ENCODE measurements at places on chromosomes 2 and 18.

DNA sequence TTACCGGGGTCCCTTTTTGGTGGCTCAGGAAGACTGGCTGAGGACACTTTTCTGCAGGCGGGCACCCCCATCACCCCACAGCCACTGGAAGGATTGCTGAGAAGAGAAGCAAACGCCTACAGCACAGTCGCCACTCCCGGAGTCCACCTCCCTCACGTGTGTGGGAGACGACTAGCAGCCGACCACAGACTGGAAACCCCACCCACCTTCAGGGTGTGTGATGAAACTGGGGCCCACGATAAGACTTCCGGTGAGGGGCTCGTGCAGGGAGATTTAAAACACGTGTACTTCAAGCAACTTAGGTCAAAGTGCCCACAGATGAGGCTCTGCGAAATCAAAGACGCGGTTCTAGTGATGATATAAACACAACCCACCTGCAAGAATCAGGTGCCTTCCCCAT, 26.3 kb downstream of the MBP start:
- DNase-seq = peak; percentile 84

DNA sequence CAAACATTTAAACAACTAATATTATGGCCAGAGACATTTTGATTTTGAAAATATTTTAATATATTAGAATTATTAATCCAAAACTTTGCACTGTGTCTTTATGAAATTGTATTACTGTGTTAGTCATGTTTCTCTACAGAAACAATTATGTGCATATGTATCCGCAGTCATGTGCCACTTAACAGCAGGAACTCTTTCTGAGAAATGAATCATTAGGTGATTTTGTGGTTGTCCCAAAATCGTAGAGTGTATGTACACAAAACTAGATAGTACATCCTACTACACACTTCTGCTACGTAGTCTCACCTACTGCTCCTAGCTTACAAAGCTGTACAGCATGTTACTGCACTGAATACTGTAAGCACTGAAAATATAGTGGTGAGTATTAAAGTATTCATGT, 479.2 kb upstream of the DSEL start:
- DNase-seq = no peak

DNA sequence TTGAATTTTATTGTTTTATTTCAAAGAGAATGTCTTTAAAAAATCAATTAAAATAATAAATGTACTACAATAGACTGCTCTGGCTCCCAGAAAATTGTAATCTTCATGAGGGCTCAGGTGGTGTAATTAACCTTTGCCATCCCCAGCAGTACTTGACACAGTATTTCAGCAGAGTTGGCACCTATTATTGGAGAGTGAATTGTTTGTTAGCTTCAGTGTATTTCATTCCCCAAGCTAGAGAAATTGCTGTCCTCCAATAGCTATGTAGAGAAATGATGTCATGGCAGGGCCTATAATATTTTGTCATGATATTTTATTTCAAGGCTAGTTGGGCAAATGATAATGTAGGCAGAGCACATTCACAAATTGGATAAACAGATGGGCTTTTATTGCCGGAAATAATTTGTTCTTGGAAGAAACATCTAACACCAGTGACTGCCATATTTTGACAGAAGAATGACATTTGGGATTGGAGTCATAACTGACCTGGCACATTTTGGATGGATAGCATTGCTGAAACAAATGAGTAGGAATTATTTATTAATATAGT, 712.0 kb upstream of the NXPH2 start:
- DNase-seq = no peak

DNA sequence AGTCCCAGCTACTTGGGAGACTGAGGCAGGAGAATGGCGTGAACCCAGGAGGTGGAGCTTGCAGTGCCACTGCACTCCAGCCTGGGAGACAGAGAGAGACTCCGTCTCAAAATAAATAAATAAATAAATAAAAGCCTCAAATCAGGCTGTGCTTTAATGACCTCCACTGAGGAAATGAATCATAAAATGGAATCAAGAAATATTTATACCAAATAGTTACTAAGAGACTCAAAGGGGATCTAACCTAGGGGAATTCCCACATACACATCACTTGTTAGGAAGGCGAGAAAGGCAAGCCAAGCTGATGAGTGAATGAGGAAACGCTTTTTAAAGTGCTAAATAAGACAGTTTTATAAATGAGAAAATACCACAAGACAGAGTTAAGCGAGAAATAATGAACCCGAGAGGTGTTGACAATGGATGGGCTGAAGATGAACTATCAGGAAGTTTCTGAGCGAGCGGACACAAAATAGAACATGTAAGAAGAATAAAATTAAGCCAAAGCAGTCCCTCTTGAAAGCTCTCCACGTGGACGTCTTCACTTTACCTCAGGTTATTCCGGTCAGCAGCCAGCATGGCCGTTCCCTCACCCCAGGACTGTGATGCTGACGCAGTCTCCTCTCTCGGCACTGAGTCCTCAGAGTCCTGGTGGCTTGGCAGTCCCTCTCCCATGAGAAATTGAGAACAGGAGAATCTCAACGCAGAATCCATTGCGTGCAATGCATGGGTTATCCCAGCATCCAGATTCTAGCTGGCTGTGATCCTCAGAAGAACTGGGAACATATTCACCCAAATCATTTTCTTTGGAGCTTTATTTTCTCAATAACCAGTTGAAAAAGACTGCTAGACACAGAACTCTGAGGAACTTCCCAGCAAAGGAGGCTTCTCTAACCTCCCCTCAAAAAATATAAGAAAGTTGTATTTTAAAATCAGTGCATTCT, 22.3 kb downstream of the PXDN start:
- no peak for DNase-seq

- no peak for DNase-seq
Observed at GRCh38 chr2:3547915-3548314, 10.2 kb downstream of the RNASEH1 start.

- DNase-seq = no peak
Observed at GRCh38 chr2:16661526-16661925, 4.1 kb downstream of the CYRIA start.

GRCh38 chr2:205483095-205483494, 199.2 kb upstream of the NRP2 start:
- DNase-seq = no peak

- DNase-seq = no peak
Observed at GRCh38 chr2:150174971-150175421, 312.5 kb downstream of the RND3 start.

- peak; percentile 54 for DNase-seq
Observed at GRCh38 chr2:126644630-126645191, 11.2 kb upstream of the GYPC start.

All from CD4-positive, alpha-beta T cell treated with Interleukin-4 for 1 hour (primary cell).